Right hindlimb (tissue), 1 donor: ENCODE measurements at places on chromosomes 5 and 9.

DNA sequence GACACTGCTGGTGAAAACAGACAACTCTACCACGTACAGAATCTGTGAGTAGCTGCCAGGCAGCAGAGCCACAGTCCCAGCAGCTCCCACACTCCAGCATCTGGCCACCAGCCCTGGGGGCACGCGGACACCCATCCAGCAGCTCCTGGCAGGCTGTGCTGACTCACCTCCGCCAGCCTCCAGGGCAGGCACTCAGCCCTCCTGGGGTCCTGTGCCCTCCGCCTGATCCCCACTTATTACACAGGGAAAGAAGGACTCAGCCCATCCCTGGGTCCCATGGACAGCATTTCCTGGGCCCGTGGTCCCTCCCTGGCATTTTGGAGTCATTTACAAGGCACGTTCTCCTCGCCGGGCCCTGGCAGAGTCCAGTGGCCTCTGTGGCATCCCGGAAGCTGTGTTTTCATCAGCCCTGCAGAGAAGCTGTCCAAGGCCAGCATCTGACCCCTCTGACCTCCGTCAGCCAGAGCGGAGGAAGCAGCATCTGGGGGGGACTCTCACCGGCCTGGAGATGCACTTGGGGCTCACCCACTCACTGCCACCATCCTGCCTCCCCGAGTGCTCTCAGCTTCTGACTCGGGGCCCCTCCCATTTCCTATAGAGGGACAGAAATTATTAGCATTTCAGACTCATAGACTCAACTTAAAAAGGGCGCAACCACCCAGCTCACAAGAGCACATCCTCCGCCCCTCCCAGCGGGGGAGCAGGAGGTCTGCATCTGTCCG is 21.6 kb downstream of the PAEP start:
- DNase-seq: no peak

DNA sequence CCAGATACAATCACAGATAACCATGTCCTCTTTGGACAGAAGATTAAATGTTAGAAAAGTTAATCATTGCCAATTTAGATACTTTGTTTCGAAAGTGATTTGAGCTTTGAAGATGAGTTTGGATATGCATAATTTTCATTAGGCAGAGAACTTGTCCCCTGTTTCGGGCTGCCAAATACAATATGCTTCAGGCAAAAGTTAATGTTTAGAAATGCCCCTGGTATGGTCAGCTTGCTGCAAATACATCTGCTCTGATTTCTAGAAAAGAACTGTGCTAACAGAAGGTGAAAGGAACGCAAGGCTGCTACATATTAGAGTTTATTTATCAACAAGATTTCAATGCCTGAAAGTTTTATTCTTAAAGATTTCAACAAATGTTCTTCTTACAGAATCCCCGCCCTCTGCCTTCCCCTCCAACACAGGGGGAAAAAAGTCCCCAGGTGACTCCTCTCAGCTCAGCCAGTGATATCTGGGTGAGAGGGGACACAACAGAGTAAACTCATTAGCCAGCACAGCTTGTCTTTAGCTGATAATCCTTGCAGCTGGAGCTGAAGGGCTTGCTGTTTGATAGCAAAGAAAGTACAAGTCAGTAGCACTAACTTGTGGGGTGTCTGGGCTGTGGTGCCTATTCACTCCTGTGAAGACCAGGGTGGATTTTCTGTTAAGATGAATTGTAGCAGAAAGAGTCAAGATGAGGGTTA is 435.7 kb downstream of the DMAC1 start:
- DNase-seq: no peak

DNA sequence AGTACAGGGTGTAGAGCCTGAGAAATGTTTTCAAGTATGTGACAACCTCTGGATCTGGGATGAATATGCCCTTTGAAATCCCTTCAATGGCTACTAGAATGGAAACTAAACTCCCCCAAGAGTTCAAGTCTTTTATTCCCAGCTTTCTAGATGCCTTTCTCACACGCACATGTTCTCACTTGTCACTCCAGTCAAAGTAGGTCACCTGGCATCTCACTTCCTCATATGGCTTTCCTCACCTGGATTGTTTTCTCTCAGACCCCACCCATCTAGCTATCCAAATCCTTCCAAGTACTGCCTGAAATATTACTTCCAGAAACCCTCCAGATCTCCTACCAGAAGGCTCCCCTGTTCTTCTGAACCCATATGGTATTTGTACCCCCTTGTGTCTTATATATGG is 615.4 kb upstream of the KLF4 start:
- DNase-seq: no peak

DNA sequence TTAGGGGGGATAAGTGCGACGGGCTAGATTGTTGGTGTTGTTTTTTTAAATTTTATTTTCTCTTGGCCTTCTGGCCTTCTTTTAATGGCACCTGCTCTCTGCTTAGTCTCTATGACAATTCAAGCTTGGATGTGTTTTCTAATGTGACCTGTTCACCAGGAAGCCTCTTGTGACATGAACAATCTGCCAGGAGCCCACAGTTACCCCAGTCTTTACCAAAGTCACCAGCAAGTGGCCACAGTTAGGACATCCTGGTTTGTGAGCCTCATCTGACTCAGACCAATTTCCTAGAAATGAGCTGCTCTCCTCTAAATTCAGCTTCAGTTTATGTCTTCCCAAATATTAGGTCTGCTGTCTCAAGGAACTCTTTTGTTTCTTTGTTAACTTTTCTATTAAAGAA is 135.8 kb downstream of the TLE4 start:
- DNase-seq: no peak

DNA sequence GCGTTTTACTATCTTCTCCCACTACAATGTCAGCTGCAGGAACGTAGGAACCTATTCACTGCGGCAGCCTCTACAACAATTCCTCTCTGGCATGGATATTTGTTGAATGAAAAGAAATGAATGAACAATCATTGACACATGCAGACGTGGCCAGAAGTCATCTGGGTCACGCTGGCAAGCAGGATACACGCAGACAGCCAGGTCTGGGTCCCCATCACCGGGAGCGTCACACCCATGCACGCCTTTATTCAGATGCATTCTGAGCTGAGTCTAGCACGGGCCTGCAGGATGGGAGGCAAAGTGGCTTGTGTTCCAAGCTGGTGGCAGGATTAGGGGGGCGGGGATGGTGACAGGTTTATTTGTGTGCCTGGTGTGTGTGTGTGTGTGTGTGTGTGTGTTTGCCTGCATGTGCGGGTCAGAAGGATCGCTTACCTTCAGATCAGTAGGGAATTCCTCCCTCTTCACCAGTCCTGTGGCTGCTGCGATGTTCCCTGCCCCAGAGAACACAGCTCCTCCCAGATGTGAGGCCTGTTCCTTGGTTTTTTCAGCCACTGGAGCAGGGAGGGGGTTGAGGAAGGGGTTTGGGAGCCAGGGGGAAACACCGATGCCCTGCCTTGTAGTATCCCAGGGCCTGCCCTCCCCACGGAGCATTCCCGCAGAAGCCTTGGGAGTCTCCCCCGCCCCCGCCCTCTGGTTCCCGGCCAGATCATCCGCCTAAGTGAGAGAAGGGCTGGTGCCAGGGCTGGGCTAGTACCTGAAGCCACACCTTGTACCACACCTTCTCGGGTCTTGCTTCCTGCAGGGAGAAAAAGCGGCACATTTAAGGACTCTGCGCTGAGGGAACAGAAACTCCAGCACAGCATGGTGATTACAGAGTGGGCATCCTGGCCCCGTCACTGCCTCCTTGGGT is 4.1 kb downstream of the SNCB start:
- no peak for DNase-seq

- no peak for DNase-seq
Observed at GRCh38 chr5:1558944-1559343, 35.2 kb upstream of the LPCAT1 start.

DNA sequence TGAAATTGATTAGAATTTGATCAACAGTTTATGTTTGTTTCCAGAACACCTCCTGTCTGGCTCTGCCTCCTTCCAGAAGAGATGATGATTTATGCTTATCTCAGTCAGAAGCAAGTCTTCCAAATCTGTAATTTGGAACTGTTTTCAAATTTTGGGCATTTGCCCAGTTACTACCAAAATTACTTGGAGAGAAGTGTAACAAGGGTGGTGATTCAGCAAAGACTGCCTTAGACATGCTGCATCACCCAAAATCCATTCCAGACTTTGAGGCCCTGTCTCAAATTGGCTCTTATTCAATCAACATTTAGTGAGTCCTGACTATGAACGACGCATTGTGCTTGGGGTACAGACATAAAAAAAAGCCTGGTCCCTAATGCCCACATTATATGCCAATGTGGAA is 89.4 kb downstream of the SH3TC2 start:
- DNase-seq: no peak

DNA sequence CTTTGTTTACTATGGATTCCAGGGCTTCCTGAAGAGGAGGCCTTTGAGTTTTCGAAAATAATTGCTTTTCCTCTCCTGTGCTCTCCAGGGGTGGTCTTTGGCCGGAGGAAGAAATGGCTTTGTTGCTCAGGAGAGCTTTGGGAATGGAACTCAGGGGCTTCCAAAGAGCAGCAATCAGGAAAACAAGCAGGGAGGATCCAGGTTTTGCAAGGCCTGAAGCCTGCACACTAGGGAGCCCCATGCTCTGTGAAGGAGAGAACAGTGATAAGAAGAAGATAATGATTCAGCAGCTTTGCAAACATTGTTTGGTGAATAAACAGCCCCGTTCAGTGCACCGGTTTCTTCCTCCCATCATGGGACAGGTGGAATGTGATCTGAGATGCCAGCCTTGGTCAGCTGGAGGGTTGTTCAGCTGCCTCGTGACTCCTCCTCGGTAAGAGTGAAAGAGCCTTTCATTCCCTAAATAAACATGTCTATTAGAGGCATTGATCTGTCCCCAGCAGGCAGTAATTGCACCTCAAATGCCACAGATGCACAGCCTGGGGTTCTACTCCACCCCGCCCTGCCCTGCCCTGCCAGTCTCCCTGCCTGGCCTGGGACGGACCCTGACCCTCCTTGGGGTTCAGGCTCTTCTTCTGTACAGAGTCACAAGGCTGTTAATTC is 11.5 kb upstream of the ALDH1B1 start:
- no peak for DNase-seq

- no peak for DNase-seq
Observed at GRCh38 chr5:133317558-133317957, 265.7 kb downstream of the HSPA4 start.
